ENCODE measurements at places on chromosomes 3 and 15. TPM values are rescaled to one million over a fixed set of nuclear protein-coding genes. Genes with fewer than 3 reads are reported as not detected.

Gene MORC1
- not detected for polyA plus RNA-seq

Gene PYGO1
- 0.18 TPM for polyA plus RNA-seq

Gene CHST2
- polyA plus RNA-seq, result 4.1 TPM

Gene CYP1A1
- polyA plus RNA-seq, result 0.16 TPM

Gene SEC62
- polyA plus RNA-seq, result 306 TPM

Gene CLDN18
- 0.19 TPM for polyA plus RNA-seq

Gene CLSTN2
- 0.10 TPM for polyA plus RNA-seq

Gene WDR93
- not detected for polyA plus RNA-seq

Gene PLA1A
- not detected for polyA plus RNA-seq

Gene UPK1B
- polyA plus RNA-seq, result 0.26 TPM

Gene ACSBG1
- polyA plus RNA-seq, result 1.9 TPM

Gene TBCCD1
- 5.8 TPM for polyA plus RNA-seq

Gene GRM2
- 3.1 TPM for polyA plus RNA-seq

Gene ALDH1A3
- 2.8 TPM for polyA plus RNA-seq

Gene ZNF620
- 14.1 TPM for polyA plus RNA-seq

Gene SLC22A14
- not detected for polyA plus RNA-seq

Gene PLAAT1
- polyA plus RNA-seq, result 6.6 TPM

Gene CHRNA7
- polyA plus RNA-seq, result 4.6 TPM

Gene TRPM1
- 0.17 TPM for polyA plus RNA-seq

Gene PGBD4
- polyA plus RNA-seq, result 0.61 TPM

Gene GABRR3
- polyA plus RNA-seq, result not detected

Gene TM4SF18
- polyA plus RNA-seq, result 1.4 TPM

Gene PPP1R14D
- polyA plus RNA-seq, result not detected

Gene SLC28A1
- not detected for polyA plus RNA-seq

Gene SGO1
- 95.0 TPM for polyA plus RNA-seq

Gene RPS17
- polyA plus RNA-seq, result 1,928 TPM

Gene C3orf52
- 8.1 TPM for polyA plus RNA-seq

Gene SRP14
- polyA plus RNA-seq, result 1,410 TPM

Gene ACOX2
- 1.9 TPM for polyA plus RNA-seq
